ENCODE measurements at places on chromosomes 12 and 14.

DNA sequence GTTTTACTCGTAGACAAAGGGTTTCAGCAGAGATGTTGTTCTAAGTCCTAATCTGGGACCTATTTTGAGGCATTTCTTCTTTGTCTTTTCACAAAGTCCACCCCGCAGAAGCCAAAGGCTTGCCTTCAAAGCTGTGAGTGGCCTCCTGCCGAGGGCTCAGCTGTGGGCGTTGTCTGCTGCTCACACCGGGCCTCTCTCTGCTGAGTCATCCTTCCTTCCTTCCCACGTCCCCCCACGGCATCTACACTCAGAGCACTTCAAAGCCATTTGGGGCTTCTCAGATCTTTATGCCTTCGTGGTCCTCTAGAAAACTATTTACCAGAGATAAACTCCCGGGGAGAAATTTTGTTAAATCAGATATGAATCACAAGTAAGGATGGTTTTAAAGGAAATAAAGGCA lies 115.9 kb upstream of the TMPO start:
- peak; percentile 22 for DNase-seq

DNA sequence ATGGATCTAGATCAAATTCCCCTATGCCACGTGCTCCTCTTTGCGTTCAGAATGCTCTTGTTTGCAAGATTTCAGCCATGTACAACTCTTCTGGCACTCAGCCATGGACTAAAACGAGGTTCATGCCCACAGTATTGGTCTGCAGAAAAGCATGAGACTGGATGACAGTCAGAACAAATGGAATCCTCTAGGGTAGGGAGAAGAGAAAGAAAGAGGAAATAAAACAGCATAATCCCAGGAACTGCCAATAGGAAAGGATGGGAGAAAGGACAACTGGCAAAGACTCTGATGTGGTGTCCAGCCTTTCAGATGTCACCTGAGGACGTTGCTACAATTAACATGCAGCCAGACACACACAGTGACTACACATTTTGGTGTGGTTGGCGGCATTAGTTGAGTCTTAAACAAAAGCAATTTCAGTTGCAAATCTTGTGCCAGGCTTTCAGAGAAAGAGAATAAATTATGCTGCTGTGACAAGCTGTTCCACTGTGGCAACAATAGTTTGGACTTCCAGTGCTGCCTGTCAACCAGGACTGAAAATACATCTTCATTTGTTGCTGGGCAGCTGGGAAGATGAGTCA lies 338.0 kb downstream of the RGS6 start:
- no peak for DNase-seq

DNA sequence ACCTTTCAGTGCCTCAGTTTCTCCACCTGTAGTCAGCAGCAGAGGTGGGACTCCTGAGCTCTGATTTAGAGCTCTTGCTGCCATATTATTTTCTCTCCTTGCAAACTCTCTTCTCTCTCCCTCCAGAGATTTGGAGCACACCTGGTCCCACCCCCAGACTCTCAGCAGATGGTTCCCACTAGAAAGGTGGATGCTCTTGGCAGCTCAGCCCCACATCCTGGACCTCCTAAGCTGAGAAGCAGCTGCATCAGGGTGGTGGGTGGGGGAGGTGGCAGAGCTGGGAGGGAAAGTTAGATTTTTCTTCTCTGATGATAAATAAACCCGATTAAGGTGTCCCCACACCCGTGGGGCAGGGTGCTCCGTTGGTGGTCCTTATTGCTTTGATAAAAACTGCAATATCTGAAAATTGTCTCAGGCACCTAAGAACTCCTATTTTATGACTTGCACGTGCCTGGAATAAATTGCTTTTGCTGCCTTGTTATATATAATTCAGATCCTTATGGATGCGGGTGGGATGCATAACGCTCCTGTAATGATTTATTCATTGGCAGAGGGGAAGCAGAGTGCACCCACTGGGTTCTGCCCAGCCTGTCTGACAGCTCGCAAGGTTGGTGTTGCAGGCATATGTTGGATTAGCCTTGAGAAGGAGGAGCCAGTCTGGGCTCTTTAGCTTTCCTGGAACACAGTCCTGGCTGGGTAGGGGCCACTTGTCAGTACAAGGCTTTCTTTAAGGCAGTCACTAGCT lies 214.2 kb downstream of the SUDS3 start:
- no peak for DNase-seq

- no peak for DNase-seq
Observed at GRCh38 chr14:84646786-84647500, 883.0 kb upstream of the FLRT2 start.

DNA sequence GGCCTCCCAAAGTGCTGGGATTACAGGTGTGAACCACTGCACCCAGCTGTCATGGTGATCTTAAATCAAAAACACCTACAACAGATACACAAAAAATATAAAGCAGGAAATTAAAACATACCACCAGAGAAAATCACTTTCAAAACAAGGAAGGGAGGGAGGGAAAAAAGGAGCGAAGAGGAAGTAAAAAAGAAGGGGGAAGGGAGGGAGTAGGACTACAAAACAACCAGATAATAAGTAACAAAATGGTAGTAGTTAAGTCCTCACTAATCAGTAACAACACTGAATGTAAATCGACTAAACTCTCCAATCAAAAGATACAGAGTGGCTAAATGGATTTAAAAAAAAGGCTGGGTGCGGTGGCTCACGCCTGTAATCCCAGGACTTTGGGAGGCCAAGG lies 89.0 kb downstream of the SH2B3 start:
- DNase-seq, result no peak

GRCh38 chr12:121214166-121214777 lies 4.3 kb downstream of the P2RX4 start:
- DNase-seq, result no peak

- no peak for DNase-seq
Observed at GRCh38 chr12:113005762-113006161, 27.4 kb downstream of the OAS2 start.

- no peak for DNase-seq
Observed at GRCh38 chr12:3219233-3219632, 142.1 kb downstream of the TSPAN9 start.

DNA sequence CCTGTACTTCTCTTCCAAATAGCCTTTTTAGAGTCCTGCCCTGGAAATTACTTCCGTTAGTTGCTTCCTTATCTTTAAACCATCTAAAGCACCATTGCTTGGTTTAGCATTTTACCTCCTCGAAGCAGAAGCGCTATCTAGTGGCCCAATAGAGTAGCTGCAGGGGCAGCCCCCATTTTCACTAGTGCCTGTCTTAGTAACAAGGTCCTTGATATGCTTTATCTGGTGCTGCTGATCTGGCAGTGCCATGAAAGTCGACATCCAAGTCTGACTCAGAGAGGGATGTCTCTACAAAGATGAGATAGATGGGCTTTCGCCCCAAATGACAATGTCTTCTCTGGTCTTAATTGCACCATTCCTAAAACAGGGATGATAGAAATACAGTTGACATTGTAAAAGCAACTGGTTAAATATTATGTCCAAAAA lies 25.0 kb upstream of the CIT start:
- DNase-seq, result peak; percentile 6

GRCh38 chr12:123475246-123475703 lies 17.3 kb downstream of the SNRNP35 start:
- no peak for DNase-seq

GRCh38 chr12:31900271-31900670 lies 58.9 kb upstream of the RESF1 start:
- no peak for DNase-seq

GRCh38 chr14:79413734-79414428 lies 797.4 kb downstream of the DIO2 start:
- DNase-seq, result no peak

- no peak for DNase-seq
Observed at GRCh38 chr14:94481468-94482131, 5.6 kb upstream of the SERPINA9 start.
